ENCODE measurements at places on chromosomes 5 and 9. TPM values are rescaled to one million over a fixed set of nuclear protein-coding genes. Genes with fewer than 3 reads are reported as not detected.

GRCh38 chr5:107560377-107560776 is 110.4 kb downstream of the EFNA5 start:
- no peak overlapping the region for H3K4me3 ChIP-seq
- H3K36me3 ChIP-seq, result no peaks in the 10 kb centered on the region
- H3K4me1 ChIP-seq, result no peaks in the 10 kb centered on the region
- no peak for DNase-seq
- H3K27ac ChIP-seq, result no peak overlapping the region

The SPATA9 gene
- total RNA-seq, result not detected

- no peak for DNase-seq
- H3K27me3 ChIP-seq, result no peaks in the 10 kb centered on the region
- H3K4me3 ChIP-seq, result no peak overlapping the region
Measured at GRCh38 chr5:119954106-119954505, 324.7 kb downstream of the FAM170A start.

- H3K27me3 ChIP-seq, result no peaks in the 10 kb centered on the region
- no peak overlapping the region for H3K4me3 ChIP-seq
- no peak for DNase-seq
- H3K4me1 ChIP-seq, result no peaks in the 10 kb centered on the region
Measured at GRCh38 chr9:81150016-81150625, 539.2 kb downstream of the TLE1 start.

DNA sequence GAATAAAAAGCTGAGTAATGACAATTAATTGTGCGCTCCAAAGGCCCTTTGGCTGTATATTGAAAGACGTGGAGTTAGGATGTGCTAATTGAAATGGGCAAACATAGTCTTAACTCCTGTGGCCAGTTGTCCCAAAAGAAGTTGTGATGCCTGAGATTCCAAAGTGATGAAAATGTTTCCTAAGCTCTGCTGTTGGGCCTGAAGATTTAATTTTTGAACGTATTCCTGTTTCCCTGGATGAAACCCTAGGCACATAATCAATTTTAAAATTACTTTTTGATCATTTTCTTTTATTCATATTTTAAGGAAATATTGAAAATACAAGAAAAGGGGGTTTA is 87.9 kb downstream of the PRDM6 start:
- no peak overlapping the region for H3K27ac ChIP-seq
- DNase-seq, result no peak
- H3K4me1 ChIP-seq, result no peaks in the 10 kb centered on the region
- no peak overlapping the region for H3K4me3 ChIP-seq

- no peaks in the 10 kb centered on the region for H3K27me3 ChIP-seq
- H3K27ac ChIP-seq, result peak within 1 kb of the TSS; percentile 89
- peak; percentile 98 for DNase-seq
- H3K4me1 ChIP-seq, result peaks cover 5% of the 10 kb centered on the region
- no peaks in the 10 kb centered on the region for H3K36me3 ChIP-seq
Measured at GRCh38 chr5:37370864-37371726, at the start of gene NUP155. Gene NUP155 (minus strand): TSS chr5:37371106. CDS start chr5:37370977, 129 bp downstream.

DNA sequence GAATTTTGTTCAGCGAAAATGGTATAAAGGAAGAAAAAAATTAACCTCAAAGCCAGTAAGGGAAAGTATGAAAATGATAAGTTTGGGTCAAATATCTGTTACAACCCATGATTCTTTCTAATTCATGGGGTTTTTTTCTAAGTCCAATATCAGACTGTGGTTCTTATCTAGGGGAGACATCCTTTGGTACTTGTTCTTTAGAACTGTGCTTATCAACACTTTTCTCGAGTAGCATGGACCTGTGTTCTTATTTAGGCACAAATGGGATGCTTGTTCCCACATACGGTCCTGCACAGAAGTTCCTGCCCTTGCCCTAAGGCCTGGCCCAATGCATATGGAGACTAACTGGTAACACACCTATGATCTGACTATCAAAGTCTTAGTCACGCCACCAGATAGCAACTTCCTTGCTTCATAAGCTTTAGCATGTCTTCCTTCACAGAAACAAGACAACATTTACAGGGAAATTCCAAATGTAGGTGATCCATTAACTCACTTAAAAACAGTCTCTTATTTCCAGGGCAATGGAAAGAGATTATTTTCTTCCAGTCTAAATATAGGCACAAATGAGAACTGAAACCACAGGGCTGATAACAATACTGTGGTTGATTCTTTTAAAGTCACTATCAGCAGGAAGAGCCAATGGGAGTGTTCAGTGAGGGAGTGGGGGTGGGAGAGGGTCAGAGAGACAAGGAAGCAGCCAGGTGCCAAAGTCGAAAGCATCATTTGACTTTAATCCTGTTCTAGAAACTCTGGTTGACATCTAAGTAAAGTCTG is 268.8 kb upstream of the ANKRD55 start:
- DNase-seq, result no peak
- no peak overlapping the region for H3K4me3 ChIP-seq
- H3K27ac ChIP-seq, result no peak overlapping the region
- no peaks in the 10 kb centered on the region for H3K4me1 ChIP-seq
- no peaks in the 10 kb centered on the region for H3K27me3 ChIP-seq
- H3K36me3 ChIP-seq, result no peaks in the 10 kb centered on the region

- H3K36me3 ChIP-seq, result no peaks in the 10 kb centered on the region
- peak; percentile 76 for DNase-seq
- H3K4me3 ChIP-seq, result no peak overlapping the region
- no peaks in the 10 kb centered on the region for H3K27me3 ChIP-seq
- H3K4me1 ChIP-seq, result peaks cover 29% of the 10 kb centered on the region
Measured at GRCh38 chr5:39518516-39518915, 93.7 kb upstream of the DAB2 start.
